ENCODE measurements at places on chromosomes 7 and 10.

GRCh38 chr7:132225216-132226030 is 350.8 kb downstream of the PLXNA4 start:
- DNase-seq: no peak

DNA sequence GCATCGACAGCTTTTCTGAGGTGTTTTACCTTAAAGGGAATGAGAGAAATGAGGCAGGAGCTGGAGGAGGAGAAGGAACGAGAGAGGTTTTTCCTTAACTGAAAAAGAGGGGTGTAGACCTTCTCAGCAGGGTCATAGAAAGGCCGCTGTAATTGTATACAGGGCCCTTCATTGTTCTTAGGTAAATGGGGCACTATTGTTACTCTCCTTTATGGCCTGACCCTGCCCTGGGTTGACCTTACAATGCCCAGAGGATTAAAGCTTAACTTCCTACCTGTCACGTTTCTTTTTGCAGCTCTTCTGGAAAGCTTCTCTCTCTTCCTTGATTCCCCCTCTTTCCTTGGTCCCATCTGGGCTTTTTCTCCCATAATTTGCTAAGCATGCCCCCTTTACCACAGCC is 13.7 kb upstream of the PDLIM1 start:
- no peak for DNase-seq

GRCh38 chr10:34730726-34731125 is 84.4 kb downstream of the PARD3 start:
- no peak for DNase-seq

- no peak for DNase-seq
Observed at GRCh38 chr10:88411772-88412349, 171.3 kb downstream of the RNLS start.

DNA sequence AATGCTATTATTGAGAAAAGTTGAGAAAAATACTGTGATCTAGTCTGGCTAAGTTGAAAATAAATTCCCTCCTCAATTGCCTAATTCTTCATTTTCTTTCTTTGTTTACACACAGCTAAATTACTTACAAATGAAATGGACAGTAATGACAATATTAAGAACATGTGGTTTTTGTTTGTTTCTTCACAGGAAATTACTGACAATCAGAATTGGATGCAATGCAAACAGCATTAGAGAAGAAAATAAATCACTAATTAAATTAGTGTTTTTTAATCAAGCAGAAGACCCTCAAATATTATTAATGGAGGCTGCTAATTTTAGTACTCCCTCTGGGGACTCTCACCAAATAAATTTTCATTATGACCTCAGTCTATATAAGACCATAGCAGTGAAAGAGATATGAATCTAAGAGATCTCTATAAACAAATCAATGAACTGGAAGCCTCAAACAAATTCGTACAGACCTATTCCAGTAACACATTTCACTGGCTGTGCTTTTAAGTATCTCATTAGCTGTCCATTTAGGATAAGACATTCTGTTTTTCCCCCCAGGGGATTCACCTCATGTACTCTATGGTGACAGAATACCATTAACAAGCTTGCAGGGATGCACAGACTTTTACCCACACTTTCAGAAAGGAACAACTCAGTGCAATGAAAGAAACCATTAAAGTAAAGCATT is 202.0 kb upstream of the DGKB start:
- DNase-seq: no peak

DNA sequence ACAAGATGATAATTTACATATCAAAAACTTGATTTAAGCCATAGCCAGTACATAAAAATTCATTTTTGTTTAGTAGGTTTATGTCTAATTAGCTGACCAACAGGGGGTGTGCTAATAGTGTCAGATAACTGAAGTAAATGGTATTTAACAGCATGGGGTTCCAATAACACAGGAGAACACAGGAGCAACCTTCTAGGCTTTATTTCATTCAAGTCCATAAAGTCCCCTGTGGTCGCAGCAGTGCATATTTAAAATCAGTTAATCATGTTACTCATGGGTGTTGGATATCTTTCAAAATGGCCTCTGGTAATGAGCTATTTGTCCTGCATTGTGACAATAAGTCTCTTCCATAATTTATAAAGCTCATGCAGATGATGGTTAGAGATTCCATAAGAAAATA is 238.6 kb downstream of the CNTNAP2 start:
- no peak for DNase-seq

- DNase-seq: no peak
Observed at GRCh38 chr7:91109200-91109599, 155.0 kb upstream of the FZD1 start.

DNA sequence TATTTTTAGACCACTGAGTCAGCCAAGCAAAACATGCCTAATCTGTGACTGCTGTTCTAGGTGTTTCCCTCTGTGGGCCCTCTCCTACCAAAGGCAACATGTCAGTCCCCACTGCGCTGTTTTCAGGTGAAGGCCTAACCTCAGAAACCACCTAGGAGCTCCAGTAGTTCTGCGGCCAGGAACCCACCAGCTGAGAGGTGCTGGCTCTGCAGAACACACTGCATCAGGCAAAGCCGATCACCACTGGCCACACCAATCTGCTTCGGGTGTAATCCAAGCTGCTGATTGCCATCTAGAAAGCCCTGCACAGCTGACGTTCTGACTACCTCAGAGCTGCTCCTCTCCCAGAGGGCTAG is 14.9 kb downstream of the CAMK2G start:
- peak; percentile 49 for DNase-seq

DNA sequence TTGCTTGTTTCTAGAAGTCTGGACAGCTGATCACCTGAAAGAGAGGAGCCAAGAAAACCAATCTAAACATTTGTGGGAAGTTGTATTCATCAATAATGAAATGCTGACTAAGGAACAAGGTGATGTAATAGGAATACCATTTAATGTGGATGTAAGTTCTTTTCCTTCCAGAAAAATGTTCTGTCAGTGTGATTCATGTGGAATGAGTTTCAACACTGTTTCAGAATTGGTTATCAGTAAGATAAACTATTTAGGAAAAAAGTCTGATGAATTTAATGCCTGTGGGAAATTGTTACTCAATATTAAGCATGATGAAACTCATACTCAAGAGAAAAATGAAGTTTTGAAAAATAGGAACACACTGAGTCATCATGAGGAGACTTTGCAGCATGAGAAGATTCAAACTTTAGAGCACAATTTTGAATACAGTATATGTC is 39.8 kb upstream of the ZNF37A start:
- DNase-seq: no peak

GRCh38 chr7:77525231-77525630 is 11.9 kb upstream of the PTPN12 start:
- DNase-seq: no peak

DNA sequence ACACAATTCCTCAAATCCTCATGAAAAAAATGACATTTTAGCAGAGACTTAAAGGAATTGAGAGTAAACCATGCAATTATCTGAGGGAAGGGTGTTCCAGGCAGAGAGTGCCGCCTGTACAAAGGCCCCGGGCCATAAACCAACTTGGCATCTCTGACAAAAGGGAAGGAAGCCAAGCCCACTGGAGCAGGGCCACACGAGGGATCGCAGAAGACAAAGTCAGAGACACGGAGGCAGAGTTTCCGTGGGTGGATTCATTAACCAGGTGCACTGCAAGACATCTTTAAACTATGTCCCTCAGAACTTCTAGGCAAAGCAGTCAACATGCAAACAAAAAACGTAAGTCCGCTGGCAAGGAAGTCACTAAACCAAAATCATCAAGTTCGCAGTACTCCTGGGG is 92.0 kb downstream of the SFMBT2 start:
- DNase-seq: no peak

GRCh38 chr10:35019041-35020024 is 70.8 kb downstream of the CUL2 start:
- DNase-seq: no peak

GRCh38 chr7:51278797-51279196 is 37.8 kb downstream of the COBL start:
- DNase-seq: no peak

DNA sequence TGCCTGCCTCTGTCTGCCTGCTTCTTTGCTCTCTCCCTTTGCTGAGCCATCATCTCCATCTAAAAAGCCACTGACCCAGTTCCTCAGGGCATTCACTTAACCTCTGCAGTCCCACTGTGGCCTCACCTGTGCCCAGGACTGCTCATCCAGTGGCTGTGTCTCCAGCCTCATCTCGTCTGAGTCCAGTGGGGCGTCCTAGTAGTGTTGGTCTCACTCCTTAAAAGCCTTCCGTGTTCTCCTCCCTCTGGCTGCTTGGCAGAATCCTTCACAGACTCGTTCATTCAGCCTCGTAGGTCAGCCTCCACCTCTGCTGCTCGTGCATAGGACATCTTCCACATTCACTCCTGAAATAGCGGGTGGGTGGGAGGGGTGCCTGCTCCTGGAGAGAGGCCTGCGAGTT is 7.3 kb downstream of the RARRES2 start:
- no peak for DNase-seq

DNA sequence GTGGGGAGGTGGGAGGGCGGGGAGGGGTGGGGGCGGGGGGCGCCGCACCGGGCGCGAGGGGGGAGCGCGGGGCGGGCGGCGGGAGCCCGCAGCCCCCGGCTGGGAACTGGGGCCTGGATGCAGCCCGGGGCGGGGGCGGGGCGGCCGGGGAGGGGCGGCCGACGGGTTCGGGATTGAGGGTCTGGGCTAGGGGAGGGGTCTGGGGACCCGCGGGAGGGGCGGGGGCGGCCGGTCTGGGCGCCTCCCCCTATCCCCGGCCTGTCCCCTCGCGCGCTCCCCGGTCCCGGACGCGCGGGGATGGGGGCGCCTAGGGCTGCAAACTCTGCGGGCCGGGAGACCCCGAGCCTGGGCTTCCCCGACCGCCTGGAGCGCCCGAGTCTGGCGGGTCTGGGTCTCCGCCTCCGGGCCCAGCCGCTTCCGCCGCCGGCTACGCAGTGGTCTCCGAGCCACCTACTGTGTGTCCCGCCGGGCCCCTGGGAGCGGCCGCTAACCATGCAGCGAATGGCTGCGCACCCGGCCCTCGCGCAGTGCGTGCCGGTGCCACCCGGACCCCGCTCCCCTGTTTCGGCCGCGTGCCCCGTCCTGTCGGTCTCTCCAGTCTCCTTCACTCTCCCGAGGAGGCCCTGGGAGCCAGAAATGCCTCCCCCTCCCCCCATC is 375 bp upstream of the FGF8 start:
- peak; percentile 22 for DNase-seq

GRCh38 chr7:129865925-129866201 is 86.9 kb downstream of the UBE2H start:
- DNase-seq: no peak

GRCh38 chr10:72567889-72568640 is 57.8 kb downstream of the MICU1 start:
- DNase-seq: no peak

DNA sequence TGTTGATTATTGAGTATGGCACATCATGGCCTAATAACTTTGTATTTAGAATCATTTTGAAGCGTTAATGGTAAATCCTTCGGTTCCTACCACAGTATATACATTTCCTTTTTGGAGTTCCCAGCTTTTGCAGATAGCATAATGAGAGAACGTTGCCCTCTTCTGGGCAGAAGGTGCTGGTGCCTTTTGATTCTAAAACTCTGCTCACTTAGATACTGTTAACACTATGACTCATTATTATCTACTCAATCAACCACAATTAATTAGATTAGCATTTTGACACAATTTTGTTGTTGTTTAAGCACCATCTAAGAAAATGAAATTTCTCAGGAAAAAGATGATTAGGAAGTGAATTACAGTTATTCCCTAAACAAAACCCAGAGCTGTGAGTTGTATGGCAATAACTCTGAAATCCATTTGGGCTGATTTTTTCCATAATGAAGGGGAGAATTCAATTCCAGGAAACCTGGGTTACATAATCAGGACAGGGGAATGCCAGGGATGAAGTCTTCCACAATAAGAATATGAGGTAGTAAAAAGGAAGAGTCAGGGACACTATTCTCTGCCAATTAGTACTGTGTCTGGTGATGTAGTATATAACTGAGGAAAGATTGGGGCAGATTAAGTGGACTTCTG is 11.5 kb upstream of the DLD start:
- no peak for DNase-seq

- no peak for DNase-seq
Observed at GRCh38 chr7:74051629-74052410, 23.8 kb downstream of the ELN start.

DNA sequence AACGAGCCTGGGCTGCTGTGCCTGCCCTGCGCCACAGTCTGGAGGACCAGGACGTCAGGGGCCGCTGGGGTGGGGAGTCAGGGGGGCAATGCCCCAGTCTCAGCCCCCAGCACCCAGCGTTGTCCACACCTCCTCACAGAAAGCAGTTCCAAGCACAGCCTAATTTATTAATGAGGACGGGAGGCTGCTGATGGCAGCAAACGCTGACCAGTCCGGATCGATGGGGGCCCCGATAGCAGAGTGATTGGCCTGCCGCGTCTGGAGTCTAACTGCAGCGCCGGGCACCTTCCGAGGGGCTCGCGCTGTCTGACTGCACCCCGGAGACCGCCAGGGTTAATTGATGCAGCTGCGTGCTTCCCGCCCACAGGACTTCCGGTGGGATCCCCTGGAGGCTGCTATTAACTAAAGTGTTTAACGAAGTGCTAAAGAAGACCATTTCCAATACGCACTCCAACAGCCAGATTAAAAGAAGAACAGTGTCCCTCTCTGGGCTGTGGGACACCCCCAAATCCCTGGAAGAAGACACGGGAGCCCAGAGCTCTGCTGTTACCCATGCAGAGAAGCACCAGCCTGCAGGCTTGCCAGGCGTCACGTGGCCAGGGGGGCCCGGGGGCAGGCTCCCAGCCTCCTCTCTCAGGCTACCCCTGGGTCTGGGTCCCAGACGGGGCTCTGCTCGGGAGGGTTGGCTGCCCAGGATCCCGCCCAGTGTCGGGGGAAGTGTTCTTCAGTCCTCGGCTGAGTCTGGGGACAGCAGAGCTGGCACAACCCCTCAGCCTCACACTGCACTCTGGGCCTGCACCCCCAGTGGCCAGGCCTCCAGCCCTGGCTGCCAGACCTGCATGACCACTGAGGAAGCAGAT is 63.8 kb downstream of the MICALL2 start:
- no peak for DNase-seq

GRCh38 chr7:13017333-13017857 is 330.0 kb downstream of the ARL4A start:
- DNase-seq: no peak

DNA sequence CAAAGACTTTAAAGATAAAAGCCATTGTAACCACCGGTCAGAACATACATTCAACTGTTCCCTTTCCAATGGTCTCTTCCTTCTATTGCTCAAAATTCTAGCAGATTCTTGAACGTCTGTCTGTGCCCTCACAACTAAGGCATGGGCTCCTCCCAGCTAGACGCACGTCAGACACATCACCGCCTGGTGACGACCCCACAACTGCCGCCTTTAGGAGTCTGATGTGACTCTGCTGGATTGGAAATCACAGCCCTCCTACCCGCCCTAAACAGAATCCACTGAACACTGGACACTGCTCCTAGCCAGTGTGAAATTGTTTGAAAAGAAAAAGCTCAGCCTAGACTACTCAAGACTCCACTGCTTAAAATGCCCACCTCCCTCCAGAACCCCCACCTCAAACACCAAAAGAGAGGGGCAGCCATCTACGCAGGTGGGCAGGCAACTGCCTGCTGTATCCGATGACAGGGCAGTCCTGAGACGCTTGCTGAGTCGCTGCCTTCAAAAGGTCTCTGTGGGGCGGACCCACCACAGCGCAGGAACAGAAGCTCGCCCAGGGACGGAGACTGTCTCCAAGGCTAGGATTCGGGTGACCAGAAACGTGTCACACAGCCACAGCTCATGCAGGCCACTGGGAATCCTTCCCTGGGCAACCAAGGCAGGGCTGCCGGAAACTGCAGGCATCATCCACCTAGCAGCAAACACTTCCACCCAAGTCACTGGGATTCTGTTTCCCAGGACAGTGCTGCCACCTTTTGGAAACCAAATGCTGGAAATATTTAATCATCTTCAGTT is 34.7 kb downstream of the GSDME start:
- no peak for DNase-seq

GRCh38 chr10:72552857-72553256 is 73.0 kb downstream of the MICU1 start:
- no peak for DNase-seq

Data from activated T-cell treated with anti-CD3 and anti-CD28 coated beads, Interleukin-2, amount 50 U/mL, for 1 hour (primary cell).